ENCODE measurements at places on chromosomes 16 and 17.

- DNase-seq = no peak
Measured at GRCh38 chr17:10196941-10197340, 1.5 kb downstream of the GAS7 start.

- peak; percentile 77 for DNase-seq
Measured at GRCh38 chr17:75876190-75876937, 2.0 kb downstream of the TRIM47 start.

GRCh38 chr17:62641153-62641552 is 13.7 kb downstream of the MRC2 start:
- DNase-seq = no peak

DNA sequence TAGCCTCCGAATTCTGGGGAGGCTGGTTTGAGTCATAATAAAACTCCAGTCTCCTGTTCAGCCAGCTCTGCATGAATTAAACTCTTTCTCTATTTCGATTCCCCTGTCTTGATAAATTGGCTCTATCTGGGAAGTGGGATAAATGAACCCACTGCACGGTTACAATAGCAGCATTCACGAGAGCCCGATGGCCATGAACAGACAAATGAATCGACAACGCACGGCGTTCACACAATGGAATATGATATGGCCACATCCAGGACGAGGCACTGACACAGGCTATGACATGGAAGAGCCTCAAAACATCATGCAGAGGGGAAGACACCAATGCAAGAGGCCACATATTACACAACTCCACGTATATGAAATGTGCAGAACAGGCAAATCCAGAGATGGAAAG is 5.6 kb upstream of the CARD14 start:
- no peak for DNase-seq

DNA sequence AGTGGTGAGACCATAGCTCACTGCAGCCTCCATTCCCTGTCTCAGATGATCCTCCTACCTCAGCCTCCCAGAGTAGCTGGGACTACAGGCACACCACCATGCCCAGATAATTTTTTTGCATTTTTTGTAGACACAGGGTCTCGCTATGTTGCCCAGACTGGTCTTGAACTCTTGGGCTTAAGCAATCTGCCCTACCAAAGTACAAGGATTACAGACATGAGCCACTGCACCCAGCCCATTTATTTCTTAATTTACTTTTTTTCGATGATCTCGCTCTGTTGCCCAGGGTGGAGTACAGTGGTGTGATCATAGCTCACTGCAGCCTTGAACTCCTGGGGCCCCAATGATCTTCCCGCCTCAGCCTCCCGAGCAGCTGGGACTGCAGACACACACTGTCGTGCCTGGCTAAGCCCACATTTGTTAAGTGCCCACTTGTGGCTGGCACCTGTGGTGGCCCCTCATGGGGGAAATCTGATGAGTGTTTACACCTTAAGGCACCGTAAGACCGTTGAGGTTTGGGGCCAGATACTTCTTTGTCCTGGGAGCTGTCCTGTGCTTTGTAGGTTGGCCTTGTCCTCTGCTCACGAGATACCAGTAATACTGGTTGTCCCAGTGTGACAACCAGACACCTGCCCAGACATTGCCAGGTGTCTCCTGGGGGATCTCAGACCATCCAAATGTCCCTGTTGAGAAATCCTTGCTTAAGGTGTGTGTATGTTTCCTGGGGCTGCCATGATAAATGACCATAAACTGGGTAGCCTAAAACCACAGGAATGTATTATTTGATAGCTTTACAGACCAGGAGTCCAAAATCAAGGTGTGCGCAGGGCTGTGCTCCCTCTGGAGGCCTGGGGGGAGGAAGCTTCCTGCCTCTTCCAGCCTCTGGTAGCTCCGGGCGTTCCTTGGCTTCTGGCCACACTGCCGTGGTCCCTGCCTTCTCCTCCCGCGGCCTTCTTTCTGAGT is 141.4 kb upstream of the GSE1 start:
- DNase-seq = no peak

DNA sequence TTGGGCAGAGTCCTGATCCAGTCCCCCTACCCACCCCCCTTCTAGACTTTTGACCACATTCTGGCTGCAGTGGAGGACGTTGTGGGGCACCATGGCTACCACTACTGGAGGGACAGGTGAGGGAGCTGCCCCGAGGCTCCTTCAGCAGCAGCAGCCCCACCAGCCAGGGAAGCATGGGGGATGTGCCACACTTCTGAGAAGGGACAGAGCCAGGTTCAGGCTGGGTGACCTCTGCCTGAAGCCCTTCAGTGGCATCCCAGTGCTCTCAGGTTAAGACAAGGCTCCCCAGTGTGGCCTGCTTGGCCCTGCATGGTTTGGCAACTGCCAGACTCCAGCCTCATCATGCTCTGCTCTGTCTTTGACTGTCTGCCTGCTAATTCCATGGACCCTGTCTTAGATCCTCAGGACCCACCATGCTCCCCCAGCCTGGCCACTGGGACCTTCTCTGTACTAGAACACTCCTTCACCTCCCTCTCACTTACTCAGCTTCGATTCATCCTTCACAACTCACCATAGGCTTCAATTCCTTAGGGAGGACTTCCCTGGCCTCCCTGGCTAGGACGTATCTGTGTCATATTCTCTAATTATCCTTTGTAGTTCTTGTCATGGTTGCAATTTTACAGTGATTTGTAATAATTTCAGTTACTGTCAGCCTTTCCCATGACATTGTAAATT is 8.8 kb downstream of the SLC9A5 start:
- DNase-seq = no peak

GRCh38 chr16:4060009-4060408 is 56.2 kb downstream of the ADCY9 start:
- peak; percentile 43 for DNase-seq

DNA sequence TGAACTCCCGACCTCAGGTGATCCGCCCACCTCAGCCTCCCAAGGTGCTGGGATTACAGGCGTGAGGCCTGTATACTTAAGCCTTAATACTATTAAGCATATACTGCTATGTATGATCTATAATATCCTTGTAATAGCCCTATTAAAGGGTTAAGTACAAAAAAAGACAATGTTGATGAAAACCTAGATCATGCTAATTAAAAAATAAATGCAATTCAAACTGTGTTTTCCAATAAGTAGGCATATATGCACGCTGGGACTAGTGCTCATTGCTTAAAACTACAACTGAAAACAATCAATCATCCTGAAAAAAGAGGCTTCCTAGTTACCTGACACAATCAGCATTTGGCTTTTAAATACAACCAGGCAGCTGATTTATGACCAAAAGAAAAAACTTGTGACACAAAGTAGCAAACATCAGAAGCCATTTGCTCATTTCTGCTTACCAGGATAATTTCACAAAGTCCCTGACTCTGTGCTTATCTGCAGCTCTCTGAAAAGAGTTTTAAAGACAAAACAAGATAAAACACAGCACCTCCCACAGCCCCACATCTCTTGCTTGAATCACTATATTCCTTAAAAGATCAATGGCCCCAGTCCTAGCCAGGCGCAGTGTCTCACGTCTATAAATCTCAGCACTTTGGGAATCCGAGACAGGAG is 11.1 kb downstream of the ZNF385C start:
- DNase-seq = no peak

- DNase-seq = no peak
Measured at GRCh38 chr16:88752386-88753002, 32.5 kb downstream of the PIEZO1 start.

- DNase-seq = no peak
Measured at GRCh38 chr17:45680360-45680759, 103.8 kb upstream of the CRHR1 start.

- DNase-seq = no peak
Measured at GRCh38 chr16:17219991-17220390, 250.8 kb downstream of the XYLT1 start.

- no peak for DNase-seq
Measured at GRCh38 chr16:27778171-27778925, 228.4 kb downstream of the KATNIP start.

DNA sequence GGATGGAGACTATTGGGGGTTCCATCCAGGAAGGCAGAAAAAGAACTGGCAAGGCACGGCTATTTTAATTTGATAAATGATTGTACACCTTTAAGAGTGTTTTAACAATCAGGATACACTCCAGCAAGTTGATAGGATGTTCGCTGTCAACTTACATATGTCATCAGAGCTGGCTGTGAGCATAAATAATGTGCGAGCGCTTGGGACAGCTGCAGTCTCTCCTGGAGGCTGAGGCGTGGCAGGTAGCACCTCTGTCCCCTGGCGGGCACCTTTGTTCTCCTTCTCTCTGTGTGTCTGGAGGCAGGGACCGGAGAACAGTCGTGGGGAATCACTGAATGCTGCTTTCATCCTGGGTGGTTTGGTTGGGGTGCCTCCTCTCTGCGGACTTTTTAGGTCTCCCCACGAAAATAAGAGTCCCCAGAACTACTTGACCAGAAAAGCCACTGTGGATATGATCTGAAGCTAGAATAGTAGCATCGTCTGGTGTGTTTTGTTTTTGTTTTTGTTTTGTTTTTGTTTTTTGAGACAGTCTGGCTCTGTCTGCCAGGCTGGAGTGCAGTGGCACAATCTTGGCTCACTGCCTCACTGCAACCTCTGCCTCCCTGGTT is 9.4 kb downstream of the BAHCC1 start:
- no peak for DNase-seq

- no peak for DNase-seq
Measured at GRCh38 chr16:3696425-3697218, 20.7 kb downstream of the TRAP1 start.

DNA sequence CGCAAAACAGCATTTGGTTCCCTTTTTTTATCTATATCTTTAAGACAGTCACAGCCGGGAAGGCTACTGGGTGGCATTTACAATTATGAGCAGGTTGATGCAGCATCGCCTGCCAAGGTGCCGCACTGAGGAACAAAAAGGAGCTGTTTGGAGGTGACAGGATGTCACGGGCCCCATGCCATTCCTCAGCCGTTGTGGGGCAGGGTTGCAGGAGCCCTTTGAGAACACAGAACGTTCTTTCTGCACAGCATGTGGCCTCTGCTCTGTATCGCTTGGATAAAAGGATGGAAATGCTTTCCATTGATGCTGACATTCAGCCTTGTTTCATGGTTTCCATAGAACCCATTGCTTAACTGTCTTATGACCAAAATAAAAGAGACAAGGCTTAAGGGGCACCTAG is 141.9 kb upstream of the CDH5 start:
- DNase-seq = no peak

- DNase-seq = no peak
Measured at GRCh38 chr17:29930409-29931010, 482 bp upstream of the SSH2 start.

Measured in CD4-positive, alpha-beta T cell treated with Interleukin-1 beta for 1 hour (primary cell).